ENCODE measurements at places on chromosomes 12 and 14.

DNA sequence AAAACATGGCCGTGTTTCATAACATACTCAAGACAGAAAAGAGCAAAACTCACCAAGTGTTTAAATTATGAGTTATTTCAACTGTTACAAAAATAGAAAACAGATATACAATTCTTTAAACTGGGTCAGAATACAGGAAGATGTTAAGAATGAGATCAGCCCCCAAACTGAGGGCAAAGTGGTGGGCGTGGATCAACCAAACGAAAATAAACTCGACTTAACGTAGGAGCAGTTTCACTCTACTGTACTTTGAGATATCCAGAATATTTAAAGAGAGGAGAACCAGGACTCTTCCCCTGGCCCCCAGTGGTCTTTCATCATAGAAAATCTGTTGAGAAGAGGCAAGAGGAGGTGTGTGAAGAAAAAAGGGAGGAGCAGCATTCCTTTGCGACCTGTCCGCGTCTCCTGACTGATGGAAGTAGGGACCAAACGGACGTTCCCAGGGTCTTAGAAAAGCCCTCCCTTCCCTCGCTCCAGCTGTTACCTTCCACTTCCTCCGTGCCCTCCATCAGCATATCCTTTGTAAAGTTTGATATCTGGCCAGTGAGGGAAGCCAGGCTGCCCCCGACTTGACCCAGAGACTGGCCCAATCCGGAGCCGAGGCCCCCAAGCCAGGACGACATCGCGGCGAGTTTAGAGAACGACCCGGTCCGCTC is 668 bp downstream of the TRIP11 start:
- peak; percentile 11 for DNase-seq

- DNase-seq, result no peak
Observed at GRCh38 chr12:92445253-92446082, 257.3 kb upstream of the PLEKHG7 start.

- DNase-seq, result no peak
Observed at GRCh38 chr12:119440803-119441360, 106.4 kb downstream of the CCDC60 start.

DNA sequence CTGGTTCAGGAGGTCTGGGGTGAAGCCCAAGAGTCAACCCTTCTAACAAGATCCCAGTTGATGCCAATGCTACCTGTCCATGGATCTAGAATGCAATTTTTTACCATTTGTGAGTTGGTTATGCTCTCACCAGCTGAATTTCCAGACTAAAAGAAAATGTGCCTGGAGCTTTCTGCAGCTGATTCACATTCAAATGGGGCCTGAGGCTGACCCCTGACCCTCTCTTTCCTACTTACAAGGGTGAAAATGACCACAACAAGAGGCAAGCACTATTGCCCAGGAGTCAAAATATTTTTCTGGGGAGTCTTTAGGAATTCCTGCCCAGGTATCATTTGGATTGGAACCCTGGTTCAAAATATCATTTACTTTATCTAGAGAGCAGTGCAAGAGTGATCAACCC is 159.1 kb downstream of the SAMD4A start:
- no peak for DNase-seq

- DNase-seq, result no peak
Observed at GRCh38 chr14:52783206-52783605, 8.2 kb downstream of the GNPNAT1 start.

DNA sequence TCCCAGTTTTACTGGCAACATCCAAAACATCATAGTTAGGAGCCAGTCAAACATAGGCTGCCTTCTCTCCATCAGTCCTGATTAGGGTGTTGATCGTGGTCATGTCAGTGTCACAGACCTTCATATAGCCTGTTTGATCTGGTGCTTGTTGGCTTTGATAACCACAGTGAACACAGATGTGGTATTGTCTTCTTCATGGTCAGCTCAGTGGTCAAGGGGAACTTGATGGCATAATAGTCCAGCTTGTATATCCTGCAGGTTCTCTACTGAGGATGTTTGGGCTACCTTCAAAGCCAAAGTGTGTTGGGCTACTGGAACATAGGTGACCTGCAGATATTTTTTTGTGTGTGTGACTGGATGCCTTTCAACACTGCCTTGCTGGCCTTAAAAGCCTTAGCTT is 21.7 kb downstream of the PRORP start:
- DNase-seq, result no peak

GRCh38 chr12:26402648-26403047 is 207.3 kb downstream of the SSPN start:
- DNase-seq, result no peak

DNA sequence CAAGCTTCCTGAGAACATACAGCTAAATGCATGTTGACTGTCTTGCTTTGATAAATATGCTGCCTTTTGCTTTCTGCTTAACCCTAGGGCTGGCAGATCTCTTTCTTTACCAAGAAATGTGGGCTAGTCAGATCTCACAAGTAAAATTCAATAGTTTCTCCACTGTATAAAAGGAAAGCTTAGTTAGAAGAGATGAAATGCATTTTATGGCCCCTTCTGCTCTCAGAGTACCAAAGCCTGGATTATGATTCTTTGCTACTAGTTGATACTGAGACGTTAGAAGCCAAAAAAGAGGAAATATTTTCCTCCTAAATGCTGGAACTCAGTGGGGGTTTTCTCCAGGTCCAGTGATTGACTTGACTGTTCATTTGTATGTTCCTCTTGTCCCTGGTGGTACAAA is 552.7 kb downstream of the SNAPC1 start:
- no peak for DNase-seq

DNA sequence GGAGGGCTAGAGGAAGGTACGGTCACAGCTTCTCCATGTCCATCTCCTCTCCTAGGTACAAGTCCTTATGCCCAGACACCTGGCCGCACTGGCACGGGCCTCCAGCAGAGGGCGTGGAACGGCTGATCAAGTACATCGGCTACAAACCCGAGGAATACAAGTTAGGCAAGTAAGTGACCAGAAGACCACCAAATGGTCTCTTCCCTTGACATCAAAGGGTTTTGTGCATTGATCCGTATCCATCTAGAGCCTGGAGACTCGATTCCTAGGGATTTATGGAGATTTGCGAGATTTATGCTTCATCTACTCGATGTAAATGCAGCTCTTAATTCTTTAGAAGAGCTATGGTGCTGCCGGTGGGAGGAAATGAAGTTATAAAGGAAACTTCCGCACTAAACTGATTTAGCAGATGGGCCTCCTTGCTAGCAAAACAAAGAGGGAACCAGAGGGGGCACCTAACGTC is 44.2 kb downstream of the KCTD10 start:
- peak; percentile 81 for DNase-seq

GRCh38 chr12:56152756-56153677 is 630 bp downstream of the MYL6B start:
- no peak for DNase-seq

DNA sequence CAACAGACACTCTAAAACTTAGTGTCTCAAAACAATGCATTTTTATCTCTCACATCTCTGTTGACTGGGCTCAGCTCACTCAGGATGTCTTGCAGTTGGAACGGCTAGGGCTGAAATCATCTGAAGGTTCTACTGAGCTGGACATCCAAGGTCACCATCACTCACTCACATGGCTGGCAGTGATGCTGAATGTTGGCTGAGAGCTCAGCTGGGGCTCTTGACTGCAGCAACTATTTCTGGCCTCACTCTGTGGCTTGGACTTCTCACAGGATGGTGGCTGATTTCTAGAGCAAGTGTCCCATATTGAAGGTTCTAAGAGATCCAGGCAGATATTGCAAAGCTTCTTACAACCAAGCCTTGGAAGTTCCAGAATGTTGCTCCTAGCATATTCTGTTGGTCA is 166.5 kb downstream of the ZFP36L1 start:
- DNase-seq, result no peak

DNA sequence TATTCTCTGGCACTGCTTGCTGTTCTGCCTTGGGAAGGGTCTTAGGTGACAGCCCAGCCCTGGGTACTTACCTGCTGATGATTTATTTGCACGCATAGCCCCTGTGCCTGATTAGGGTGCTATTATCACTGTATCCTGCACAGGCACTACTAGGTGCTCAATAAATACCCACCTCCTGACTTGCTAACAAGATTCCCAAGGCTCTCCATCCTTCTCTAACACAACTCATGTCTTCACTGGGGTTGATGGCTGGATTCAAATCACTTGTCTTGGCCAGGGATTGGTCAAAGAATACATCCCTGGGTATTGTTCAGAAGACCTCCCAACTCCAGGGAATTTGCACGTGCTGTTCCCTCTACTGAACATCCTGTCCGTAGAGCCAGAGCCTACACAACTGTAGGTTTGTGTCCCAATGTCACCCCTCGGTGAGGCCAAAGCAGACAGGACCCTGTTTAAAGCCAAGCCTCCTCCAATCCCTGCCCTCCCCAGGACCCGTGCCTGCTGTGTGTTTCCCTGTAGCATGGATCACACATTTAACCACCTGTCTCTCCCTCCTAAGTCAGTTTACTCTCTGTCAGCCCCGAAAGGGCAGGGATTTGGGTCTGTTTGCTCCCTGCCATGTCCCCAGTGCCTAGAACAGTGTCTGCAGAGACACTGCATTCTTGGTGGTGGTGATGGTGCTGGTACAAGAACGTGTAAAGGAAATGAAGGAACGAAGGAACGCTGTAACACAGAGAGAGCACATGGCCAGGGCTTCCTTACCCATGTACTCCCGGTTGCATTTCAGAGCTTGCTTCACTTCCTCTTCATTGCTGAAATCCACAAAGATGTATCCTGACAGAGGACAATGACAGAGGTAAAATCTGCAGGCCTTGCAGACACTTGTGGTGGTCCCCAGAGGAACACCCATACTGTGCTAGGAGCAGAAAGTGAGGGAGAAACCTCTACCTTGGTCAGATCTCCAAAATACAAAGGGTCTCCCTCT is 16.5 kb downstream of the RBM19 start:
- no peak for DNase-seq

- no peak for DNase-seq
Observed at GRCh38 chr12:67073336-67073735, 195.8 kb upstream of the CAND1 start.

DNA sequence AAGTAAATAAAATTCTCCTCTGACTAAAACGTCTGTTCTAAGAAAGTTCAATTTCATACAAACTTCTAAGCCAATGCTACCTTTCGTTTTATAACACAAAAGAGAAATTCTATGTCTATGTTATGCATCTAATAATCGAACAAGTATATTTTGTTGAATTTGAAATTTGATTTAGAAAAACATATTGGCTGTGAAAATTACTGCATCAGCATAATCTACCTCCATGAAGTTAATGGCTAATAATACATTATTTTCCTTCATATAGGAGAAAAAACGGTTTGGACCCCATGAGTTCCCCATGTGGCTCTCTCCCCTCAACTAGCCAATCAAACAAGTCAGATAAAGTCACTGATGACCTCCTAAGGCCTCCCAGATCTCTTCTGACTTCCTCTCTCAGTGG is 106.5 kb downstream of the KCNH5 start:
- no peak for DNase-seq

DNA sequence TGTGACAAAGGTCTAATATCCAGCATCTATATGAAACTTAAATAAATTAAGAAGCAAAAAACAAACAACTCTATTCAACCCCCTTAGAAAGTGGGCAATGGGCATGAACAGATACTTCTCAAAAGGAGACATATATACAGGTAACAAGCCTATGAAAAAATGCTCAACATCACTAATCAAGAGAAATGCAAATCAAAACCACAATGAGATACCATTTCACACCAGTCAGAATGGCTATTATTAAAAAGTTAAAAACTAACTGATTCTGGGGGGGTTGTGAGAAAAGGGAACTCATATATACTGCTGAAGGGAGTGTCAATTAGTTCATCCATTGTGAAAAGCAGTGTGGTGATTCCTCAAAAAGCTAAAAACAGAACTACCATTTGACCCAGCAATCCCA is 198.9 kb downstream of the BMP4 start:
- no peak for DNase-seq

DNA sequence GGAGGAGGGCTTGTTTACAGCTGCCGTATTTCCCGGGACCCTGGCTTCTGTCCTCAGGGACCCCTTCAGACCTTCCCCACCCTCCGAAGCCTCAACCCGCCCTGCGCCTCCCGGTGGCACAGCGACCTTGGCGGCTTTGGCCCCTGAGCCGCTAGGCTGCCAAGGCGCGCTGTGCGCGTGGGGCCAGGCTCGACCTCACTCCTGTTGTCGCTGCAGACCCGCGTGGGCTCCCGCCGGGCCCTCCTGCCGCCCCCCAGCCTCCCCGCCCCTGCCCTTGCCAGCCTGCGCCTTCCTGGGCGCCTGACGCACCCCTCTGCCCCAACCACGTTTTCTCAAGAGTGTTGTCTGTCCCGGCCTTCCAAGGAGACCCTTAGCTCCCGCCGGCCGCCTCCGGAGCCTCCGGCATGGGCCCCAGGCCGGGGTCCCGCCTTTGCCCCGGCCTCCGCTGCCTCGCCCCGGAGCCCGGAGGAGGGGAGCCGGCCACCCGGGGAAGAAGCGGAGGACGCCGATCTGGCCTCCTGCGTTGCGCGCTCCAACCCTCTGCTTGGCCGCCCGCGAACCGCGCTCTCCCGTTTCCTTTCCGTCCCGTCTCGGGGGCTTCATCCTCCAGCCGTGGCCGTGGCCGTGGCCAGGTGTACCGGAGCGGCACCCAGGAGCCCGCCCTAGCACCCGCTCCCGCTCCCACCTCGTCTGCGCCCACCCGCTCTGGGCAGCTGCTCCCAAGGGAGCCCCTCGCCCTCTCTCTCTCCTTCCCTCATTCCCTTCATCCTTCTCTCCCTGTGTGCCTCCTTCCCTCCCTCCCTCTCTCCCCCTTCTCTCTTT is 19.9 kb downstream of the PPP2R5C start:
- peak; percentile 46 for DNase-seq

GRCh38 chr14:82872494-82872893 is 1338.8 kb upstream of the SEL1L start:
- DNase-seq, result no peak

GRCh38 chr14:101293605-101294004 is 267.7 kb upstream of the DIO3 start:
- DNase-seq, result no peak

DNA sequence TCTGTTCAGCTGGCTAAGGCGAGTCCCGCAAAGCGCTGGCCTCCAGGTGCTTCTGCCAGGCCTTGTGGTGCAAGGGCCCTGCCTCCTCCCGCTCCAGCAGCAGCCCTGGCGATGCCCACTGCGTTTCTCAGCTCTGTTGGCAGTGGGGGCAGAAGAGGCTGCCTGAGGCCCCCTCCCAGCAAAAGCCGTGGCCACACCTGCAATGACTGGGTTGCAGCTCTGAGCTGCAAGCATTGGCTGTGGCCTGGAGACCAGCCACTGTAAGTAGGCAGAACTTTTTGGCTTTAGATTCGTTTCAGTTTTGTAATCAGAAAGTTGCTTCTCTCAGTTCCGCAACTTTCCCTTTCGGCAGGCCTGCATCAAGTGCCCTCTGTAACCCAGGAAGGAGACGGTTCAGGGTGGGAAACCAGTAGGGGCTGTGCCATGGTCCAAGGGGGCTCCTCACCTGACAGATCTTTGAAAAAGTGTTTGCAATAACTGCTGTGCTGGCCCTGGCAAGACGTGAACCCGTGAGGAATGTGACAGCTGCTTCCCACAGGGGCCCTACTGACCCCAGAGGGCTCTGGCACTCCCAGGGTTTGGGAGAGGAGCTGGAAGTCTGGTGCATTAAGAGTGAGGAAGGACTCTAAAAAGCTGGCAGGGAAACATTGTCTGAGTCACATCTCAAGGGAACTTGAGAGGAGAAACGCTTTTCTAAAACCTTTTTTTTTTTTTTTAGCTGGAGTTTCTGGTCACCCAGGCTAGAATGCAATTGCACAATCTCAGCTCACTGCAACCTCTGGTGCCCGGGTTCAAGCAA is 54.5 kb upstream of the MAX start:
- no peak for DNase-seq

All from stimulated activated CD4-positive, alpha-beta T cell treated with anti-CD3 and anti-CD28 coated beads, Interleukin-4, amount 100 ng/mL, for 1 hour (primary cell).